ENCODE measurements at places on chromosomes 7 and 10. TPM values are rescaled to one million over a fixed set of nuclear protein-coding genes. Genes with fewer than 3 reads are reported as not detected.

CTNNA3 gene
- total RNA-seq = not detected

LFNG gene
- total RNA-seq = 0.43 TPM

LLCFC1 gene
- not detected for total RNA-seq

NUP42 gene
- 20.2 TPM for total RNA-seq

COL26A1 gene
- not detected for total RNA-seq

All from smooth muscle cell of bladder (primary cell).